ENCODE measurements at places on chromosomes 4 and X. TPM values are rescaled to one million over a fixed set of nuclear protein-coding genes. Genes with fewer than 3 reads are reported as not detected.

DNA sequence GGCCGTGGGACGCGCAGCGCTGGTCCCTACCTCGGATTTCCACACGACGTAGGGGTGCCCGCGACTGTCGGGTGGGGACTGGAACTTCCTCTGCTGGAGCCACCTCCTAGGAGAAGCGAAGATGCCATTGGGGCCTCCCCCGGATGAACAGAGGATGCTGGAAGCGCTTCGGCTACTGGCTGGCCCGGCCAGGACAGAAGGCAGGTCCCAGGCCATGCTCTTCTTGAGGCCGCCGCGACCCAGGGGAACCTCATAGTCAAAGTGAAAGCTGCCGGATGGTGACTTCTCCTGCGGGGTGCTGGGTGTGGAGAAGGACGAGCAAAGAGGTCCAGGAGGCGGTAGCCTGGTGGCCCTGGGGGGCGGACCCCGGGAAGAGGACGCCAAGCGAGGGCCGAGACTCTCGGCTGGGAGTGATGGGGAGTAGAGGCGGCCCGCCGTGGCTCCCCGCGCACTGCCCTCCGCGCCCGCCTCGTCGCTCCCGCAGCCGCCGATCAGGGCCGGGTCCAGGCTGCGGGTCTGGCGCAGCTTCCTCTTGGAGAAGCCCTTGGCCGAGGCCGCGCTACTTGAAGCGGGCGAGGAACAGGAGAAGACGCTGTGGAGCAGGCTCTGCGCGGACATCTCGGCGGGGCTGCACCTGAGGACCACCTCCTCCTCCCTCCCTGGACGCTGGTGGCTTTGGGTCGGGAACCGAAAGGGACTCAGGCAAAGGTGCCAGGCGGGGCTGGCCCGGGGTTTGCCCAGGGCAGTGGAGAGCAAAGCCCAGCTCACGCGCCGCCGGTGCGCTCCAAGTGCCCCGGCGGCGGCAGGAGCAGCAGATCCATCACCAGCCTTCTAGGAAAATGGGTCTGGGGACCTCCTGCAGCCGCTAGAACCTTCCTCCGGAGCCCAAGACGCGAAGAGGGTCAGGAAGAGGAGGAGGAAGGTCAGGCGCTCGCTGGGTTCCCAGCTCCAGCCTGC is 1.2 kb downstream of the ARHGAP6 start:
- no peak for DNase-seq

- DNase-seq: no peak
Measured at GRCh38 chrX:82219129-82219528, 1017.2 kb downstream of the SH3BGRL start.

- no peak for DNase-seq
Measured at GRCh38 chrX:109351557-109351956, 130.3 kb downstream of the GUCY2F start.

DNA sequence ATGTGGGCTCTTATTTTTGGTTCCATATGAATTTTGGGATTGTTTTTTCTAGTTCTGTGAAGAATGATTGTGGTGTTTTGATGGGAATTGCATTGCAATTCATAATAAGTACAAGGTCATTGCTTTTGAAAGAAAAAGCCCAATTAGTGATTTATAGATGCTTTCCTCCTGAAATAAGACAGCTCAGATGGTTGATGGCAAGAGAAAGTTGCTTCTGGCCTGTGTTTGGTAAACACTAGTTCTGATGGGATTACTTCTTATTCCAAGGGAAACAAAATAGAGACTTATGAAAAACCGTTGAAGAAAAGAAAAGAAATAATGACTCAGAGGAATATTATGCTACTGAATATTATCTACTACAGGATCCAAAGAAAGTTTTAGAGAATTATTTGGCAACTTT is 144.9 kb downstream of the SPANXA1 start:
- no peak for DNase-seq

GRCh38 chr4:184664445-184665210 is 15.1 kb downstream of the PRIMPOL start:
- DNase-seq: no peak

EGF gene
- 0.42 TPM for total RNA-seq

TLR3 gene
- total RNA-seq: 3.9 TPM

ANOS1 gene
- 7.5 TPM for total RNA-seq

TBX22 gene
- not detected for total RNA-seq

Measured in tibial nerve (tissue), 4 donors.